ENCODE measurements at places on chromosomes 5 and 9. TPM values are rescaled to one million over a fixed set of nuclear protein-coding genes. Genes with fewer than 3 reads are reported as not detected.

IGIP gene
- 17.7 TPM for total RNA-seq

CCNO gene
- total RNA-seq, result 2.2 TPM

DNA sequence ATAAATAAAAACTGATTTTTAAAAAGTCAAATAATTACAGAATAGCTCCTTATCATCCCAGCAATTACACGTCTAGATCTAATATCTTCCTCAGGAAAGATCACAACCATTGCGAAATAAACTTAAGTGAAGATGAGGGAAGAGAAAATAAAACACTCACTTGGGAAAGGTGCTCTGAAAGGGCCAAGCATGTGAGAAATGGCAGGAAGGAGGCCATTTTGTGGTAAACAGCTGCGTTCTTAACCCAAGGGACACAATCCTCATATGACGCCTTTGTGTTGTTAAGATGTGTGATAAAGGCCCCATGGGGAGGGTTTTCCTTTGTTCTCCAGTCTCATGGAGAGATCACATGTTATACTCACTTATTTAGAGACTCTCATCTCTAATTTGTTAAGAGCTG, 32.5 kb downstream of the JAKMIP2 start:
- H3K27me3 ChIP-seq, result no peaks in the 10 kb centered on the region
- H3K27ac ChIP-seq, result no peak overlapping the region
- no peaks in the 10 kb centered on the region for H3K36me3 ChIP-seq

DNA sequence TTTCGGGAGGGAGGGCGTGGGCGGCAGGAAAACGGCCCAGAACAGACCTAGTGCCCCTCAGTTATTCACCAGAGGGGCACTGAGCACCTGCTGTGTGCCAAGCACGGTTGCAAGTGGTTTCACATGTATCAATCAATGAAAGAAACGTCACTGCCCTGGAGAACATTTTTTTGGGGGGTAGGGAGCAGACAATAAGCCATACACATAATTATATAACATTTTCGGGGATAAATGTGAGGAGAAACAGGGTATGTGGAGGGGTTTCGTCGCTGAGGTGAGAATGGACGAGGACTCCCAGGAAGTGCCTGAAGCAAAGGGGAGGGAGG, 444 bp upstream of the ZNF354A start:
- H3K4me3 ChIP-seq, result peak overlapping the region; percentile 99
- H3K36me3 ChIP-seq, result peaks cover 17% of the 10 kb centered on the region
- no peaks in the 10 kb centered on the region for H3K27me3 ChIP-seq
- DNase-seq, result no peak
- H3K4me1 ChIP-seq, result no peaks in the 10 kb centered on the region
- H3K27ac ChIP-seq, result peak overlapping the region; percentile 91

DNA sequence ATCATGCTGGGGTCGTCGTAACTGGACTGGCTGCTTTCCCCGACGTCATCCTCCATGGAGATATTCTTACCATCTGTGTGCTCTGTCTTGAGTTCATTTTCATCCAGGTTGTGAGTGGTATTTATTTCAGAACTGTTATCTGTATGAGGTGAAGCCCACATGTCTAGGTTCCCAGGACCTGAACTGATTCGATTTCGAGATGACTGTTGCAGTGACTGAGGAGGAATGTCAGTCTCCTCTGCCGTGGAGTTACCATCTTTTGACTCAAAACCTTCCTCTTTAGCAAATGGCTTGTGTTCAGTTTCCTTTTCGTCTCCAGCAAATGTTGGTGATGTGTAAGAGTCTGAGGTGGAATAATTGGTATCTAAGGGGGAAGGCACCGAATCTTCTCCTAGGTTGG, 55.2 kb upstream of the PCA3 start:
- H3K4me1 ChIP-seq, result peaks cover 4% of the 10 kb centered on the region
- H3K27me3 ChIP-seq, result no peaks in the 10 kb centered on the region
- DNase-seq, result no peak

GRCh38 chr5:103224118-103224893, 34.3 kb upstream of the MACIR start:
- H3K36me3 ChIP-seq, result no peaks in the 10 kb centered on the region
- H3K27ac ChIP-seq, result no peak overlapping the region
- no peaks in the 10 kb centered on the region for H3K27me3 ChIP-seq
- no peaks in the 10 kb centered on the region for H3K4me1 ChIP-seq
- no peak overlapping the region for H3K4me3 ChIP-seq

DNA sequence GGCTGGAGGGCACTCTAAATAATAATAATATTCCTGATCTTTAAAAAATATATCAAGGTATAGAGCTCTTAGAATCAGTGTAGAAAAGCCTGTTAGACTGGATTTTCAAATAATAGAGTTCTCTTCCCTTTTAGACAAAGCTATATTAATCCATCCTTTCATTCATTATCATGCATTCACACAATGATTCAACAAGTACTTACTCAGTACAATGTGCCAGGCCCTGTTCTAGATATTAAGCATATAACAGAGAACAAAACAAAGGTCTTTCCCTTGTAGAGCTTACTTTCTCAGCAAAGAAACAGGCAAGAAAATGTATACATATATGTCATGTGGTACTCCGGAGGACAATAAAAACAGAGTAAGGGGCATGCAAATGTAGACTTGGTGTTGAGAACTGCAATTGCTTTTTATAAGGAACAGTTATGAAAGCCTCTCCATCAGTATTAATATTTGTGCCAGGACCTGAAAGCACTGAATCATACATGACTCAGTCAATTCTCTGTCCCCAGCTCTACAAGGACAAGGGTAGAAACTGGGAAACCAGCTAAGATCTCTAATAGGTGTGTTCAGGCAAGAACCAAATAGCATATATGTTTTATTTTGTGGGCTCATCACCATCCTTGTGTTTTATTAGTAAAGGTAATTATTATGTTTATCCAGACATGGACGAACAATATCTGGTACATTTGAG, 72.2 kb downstream of the PIP5K1B start:
- no peak overlapping the region for H3K4me3 ChIP-seq
- no peaks in the 10 kb centered on the region for H3K27me3 ChIP-seq
- no peaks in the 10 kb centered on the region for H3K36me3 ChIP-seq
- no peak overlapping the region for H3K27ac ChIP-seq
- no peak for DNase-seq

DNA sequence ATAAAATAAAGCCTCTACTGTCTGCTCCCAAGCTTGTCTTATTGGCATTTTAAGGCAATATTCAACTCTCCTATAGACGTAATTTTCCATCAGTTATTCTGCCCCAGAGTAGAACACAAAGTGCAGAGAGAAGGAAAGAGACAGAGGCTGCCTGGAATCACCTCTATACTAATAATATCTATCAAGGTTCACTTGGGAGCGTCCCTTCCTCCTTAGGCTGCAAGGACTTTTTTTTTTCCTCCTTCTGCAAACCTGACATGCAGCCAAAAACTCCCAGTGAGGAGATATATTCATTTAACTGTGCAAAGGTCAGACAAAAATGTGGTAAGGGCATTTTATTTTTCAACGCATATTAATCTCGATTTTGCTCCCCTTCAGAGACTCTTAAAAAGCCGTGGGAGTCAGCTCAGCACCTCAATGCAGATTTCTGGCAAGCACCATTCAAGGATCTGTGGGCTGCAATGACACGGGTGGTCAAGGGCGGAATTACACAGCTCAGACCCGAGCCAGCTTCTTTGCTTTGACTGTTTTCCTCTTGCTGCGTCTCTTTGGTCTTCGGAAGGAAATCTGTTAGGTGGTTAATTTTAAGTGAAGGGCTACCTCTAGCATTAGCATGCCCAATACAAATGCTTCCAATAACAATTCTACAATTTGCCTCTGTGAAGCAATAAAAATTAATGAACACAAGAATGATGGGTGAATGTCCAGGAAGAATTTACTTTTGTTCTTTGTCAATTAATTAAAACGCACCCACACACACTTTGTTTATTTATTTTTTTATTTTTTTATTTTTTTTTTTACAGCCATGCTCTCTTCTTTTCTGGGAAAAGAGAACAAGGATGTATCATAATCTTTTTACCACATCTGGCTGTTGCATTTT, 587.7 kb upstream of the GRAMD2B start:
- peak overlapping the region; percentile 5 for H3K4me3 ChIP-seq
- no peak overlapping the region for H3K27ac ChIP-seq
- H3K4me1 ChIP-seq, result peaks cover 9% of the 10 kb centered on the region
- no peak for DNase-seq
- no peaks in the 10 kb centered on the region for H3K27me3 ChIP-seq

GRCh38 chr5:60453186-60453976, 246.6 kb downstream of the DEPDC1B start:
- no peaks in the 10 kb centered on the region for H3K4me1 ChIP-seq
- H3K4me3 ChIP-seq, result no peak overlapping the region
- no peaks in the 10 kb centered on the region for H3K27me3 ChIP-seq
- H3K36me3 ChIP-seq, result no peaks in the 10 kb centered on the region
- DNase-seq, result no peak

- no peaks in the 10 kb centered on the region for H3K27me3 ChIP-seq
- DNase-seq, result no peak
- H3K4me3 ChIP-seq, result no peak overlapping the region
- no peaks in the 10 kb centered on the region for H3K36me3 ChIP-seq
- H3K27ac ChIP-seq, result no peak overlapping the region
These were observed 233.3 kb downstream of the CDH9 start for GRCh38 chr5:26805076-26805475.

DNA sequence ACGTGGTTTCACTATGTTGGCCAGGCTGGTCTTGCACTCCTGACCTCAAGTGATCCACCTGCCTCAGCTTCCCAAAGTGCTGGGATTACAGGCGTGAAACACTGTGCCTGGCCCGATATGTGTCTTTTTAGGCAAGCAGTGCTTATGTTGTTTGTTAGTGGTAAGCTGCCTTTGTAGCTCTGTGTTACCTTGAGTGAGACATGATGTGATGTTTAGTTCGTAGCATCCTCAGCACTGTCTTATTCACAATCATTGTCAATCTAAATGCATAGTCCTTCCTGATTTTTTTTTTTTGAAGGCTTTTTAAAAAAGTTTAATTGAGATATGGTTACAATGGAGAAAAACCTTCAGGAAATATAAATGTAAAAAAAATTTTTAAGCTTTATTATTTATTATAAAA, 45.5 kb downstream of the EXOSC2 start:
- no peak for DNase-seq
- H3K27ac ChIP-seq, result no peak overlapping the region
- H3K4me1 ChIP-seq, result no peaks in the 10 kb centered on the region
- H3K4me3 ChIP-seq, result no peak overlapping the region
- no peaks in the 10 kb centered on the region for H3K27me3 ChIP-seq

GRCh38 chr9:91557327-91557726, 133.7 kb upstream of the NFIL3 start:
- no peak overlapping the region for H3K27ac ChIP-seq
- DNase-seq, result no peak
- no peak overlapping the region for H3K4me3 ChIP-seq
- no peaks in the 10 kb centered on the region for H3K27me3 ChIP-seq
